Activated T-cell treated with anti-CD3 and anti-CD28 coated beads, Interleukin-2, amount 50 U/mL, for 1 hour (primary cell): ENCODE measurements at places on chromosomes 13 and 19.

GRCh38 chr19:29674374-29675119 is 9.3 kb downstream of the PLEKHF1 start:
- no peak for DNase-seq

DNA sequence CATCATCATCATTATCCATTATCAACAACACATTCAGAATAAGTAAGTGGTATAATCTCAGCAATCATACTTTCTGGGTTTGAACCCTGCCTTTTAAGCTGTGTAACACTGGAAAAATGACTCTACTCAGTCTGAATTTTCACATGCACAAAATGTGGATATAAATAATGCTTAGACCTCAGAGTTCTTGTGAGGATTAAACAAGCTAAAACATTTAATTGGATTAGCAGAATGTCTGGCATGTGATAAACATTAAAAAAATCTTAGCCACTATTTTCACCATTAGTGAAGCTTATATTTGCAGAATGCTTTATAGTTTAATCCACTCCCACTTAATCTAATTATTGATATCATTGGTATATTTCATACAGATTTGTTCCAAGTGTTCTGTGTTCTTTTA is 412.3 kb downstream of the RFC3 start:
- no peak for DNase-seq

DNA sequence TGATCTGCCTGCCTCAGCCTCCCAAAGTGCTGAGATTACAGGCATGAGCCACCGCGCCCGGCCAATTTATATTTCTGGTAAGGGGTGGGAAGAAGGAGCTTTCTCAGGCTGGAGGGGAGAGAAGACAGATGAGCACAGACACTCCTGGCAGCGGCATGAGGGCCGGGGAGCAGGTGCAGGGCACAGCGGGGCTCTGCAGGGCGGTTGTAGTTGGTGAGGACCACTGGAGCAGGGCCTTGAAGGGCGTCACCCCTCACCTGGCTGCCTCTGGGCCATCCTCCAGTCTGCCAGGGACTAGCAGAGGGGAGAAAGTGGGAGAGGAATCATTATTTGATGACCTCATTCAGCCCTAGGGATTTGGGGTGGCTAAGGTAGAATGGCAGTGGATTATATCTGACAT is 8.6 kb upstream of the CSNK1G2 start:
- no peak for DNase-seq

DNA sequence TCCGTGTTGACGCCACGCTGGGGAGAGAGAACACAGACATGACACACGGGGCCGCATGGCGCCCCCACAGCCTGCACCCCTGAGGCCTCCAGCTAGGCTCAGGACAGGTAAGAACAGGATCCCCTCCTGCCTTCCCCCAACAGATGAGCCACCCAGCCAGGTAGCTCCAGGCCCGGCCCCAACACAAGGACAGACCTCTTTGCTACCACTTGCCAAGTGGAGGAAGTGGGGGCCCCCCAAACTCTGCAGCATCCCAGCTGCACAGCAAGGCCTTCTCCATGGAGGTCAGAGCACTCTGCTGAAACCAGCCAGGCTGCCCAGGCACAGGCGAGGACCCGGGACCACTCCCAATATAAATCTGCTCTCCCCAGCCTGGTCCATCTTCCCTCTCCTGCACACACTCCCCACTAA is 31.5 kb downstream of the PEPD start:
- DNase-seq: no peak

- DNase-seq: no peak
Measured at GRCh38 chr19:55071129-55071502, 4.6 kb upstream of the EPS8L1 start.

DNA sequence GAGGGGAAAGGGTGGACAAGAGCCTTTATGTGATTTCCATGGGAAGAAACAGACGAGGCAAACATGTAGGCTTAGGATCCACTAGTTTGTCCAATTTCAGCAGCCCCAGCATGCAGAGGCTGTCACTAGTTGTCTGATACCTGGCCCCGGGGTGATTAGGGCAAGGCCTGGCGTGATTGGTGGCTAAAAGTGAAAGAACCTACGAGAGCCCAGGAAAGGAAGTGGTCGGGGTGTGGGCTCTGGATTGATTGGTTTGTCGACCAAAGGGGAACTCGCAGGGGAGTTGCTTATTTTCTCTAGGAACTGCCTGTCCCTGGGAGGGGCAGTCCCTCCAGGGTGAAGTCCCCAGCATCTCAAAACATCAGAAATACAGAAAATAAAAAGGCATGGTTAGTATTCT is 64.2 kb upstream of the UQCRFS1 start:
- peak; percentile 32 for DNase-seq

DNA sequence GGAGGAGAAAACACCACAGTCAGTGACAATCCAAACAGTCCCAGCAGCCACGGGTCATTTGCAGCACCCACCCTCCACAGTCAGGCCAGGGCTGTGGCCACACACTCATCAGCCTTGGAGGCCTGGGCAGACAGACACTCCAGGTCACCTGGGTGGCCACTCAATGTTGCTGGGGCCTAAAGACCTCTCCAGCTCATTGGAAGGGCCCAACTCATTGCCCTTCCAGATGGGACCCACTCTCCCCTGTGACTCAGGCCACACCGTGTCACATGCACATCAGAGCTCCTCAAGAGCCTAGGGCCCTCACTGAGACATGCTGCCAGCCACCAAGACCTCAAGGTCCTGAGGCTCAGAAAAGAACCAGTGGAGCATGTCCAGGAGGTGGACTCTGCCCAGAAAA is 22.4 kb downstream of the TUBA3C start:
- no peak for DNase-seq

DNA sequence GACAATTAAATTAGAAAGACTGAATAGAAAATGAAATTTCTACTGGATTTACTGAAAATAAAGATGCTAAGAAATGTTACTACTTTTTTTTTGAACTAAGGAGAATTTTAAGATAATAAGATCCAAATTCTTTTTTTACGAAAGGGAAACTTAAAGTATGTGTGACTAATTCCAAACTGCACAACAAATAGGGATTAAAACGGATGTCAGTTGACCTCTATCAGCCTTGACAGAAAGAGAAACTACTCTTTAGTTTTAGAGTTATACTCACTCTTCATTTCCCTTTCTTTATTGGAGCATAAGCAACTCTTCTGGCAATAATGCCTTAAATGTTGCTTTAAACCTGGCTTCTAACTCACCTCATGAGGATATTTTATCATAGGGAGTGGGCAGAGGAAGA is 273.8 kb downstream of the SLITRK6 start:
- DNase-seq: no peak

GRCh38 chr19:44576843-44577565 is 36.4 kb upstream of the IGSF23 start:
- no peak for DNase-seq

- DNase-seq: no peak
Measured at GRCh38 chr19:2356036-2356646, 3.9 kb upstream of the TMPRSS9 start.

DNA sequence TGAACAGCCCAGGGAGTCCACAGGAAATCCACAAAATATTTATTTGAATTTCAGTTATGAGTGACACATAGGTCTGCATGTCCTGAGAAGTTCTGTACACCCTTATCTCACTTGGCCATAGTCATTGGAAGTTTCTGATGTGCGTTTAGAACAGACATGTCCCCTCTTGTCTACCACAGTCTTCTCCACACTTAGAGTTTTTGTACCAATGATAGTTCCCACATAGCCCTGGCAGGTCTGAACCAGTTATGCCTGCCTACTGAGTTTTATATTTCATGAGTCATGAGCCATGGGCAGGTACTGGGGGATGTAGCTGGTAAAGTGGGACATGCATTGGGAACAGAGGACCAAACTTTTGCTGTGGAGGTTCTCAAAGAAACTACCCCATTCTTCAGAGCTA is 11.3 kb downstream of the ZNF132 start:
- DNase-seq: no peak

- no peak for DNase-seq
Measured at GRCh38 chr19:35126624-35126959, 8.3 kb downstream of the LGI4 start.

GRCh38 chr13:70505809-70506208 is 397.6 kb upstream of the KLHL1 start:
- no peak for DNase-seq

GRCh38 chr13:87942205-87942604 is 271.0 kb downstream of the SLITRK5 start:
- DNase-seq: no peak

- DNase-seq: no peak
Measured at GRCh38 chr19:39139305-39139874, 13.8 kb downstream of the PAK4 start.

DNA sequence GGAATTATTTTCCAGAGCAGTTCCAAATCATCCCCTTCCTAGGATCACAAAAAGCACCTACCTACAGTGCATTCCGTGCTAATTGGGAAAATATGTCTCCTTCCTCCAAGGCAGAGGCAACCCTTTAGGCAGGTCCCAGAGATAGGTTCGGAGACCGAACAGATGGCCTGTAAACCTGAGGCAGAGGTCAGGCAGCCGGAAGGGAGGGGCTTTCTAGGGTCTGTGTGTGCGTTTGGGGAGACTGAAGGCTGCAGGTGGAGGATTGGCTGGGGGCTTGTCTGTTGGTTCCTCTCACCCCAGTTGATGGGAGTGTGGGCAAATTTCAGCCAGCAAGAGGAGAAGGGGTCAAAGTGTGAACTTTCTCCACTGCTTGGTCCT is 7.1 kb downstream of the KCNN4 start:
- no peak for DNase-seq

DNA sequence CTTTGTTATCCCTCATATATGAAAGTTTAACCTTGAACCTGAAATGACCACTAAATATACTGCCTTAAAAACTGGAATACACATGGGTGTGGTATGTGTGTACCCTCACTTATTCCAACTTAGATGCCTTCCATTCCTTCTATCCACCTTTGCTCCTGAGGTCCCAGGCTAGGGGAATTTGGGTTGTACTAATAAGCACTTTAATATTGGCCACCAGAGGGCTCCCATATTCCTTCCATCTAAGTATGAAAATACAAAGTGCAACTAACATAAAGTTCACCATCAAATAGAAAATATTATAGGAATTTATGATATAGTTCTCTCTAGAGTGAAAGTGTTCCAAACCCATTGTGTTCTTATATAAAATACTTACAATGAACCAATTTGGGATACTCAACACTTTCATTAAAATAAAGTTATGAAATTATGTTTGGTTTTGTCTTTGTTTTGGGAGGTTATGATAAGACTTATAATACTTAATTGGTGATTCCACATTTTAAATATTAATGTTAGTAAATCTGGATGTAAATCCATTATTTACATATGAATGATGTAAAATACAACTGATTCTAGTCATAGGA is 62.3 kb downstream of the ITGBL1 start:
- DNase-seq: no peak

- DNase-seq: no peak
Measured at GRCh38 chr13:102035969-102036368, 365.9 kb downstream of the FGF14 start.

DNA sequence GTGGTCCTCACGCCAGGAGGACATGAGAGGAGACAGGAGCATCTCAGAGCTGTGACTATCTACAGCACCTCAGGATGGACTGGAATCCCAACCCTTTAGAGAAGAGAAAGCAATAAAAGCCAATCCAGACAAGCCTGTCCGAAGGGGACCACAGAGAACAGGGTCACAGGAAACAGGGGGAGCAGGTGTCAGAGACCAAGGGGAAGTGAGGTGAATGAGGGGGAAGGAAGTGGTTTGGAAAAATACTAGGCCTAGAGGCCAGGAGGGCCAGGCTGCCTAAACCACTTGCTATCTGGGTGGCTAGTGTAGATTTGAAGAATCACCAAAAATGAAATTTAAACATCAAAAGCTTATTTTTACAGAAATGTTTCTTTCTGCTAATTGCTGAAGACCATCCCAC is 16.2 kb downstream of the TMTC4 start:
- no peak for DNase-seq

DNA sequence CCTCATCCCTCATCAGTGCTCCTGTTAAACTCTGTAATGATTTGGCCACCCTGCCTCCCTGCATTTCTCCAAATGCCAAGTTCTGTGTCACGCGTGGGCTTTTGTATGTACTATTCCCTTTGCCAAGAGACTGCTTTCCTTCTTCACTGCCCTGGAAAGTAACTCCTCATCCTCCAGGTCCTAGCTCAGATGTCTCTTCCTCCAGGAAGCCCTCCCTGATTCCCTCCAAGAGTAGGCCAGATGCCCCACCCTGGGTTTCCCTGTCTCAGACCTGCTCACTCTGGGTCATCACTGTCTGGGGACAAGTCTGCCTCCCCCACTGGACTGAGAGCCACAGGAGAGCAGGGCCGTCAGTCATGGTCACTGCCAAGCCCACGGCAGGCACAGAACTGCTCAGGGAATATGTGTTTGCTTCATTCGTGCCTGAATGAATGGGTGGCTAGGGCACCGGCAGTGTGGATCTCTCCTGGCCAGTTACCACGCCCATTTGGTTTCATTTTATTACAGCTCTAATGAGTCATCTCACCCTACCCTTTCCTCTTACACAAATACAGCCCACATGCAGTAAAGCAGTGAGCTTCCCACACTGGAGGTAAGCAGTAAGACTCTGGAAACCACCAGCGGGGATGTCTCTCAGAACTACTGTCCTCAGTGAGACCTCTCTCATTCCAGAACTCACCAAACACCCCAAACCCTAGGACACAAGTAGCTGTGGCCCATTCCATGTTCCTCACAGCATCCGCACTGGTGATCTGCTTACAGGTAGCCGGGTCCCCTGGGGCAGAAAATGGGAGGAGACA is 12.1 kb upstream of the GPR4 start:
- DNase-seq: no peak

DNA sequence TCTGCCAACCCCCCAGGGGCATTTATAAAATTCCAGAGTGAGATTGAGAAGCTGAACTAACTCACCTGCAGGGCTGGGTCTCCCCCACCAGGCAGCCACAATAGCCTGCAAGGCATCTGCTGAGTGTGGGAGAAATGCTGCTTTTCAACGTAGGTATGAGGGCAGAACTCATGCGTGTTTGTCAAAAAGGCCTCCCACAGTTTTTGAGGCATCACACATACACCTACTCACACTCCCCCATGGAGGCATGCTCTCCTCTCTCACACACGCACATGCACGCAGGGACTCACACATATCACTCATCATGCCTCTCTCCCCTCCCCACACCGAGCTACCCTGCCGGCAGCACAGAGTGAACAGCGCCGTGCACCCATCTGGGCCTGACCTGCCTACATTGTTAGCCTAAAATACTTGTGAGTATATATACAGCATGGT is 390.5 kb downstream of the FGF9 start:
- peak; percentile 59 for DNase-seq
